Activated CD8-positive, alpha-beta T cell treated with anti-CD3 and anti-CD28 coated beads for 36 hours (primary cell): ENCODE measurements at places on chromosomes 12 and 14.

GRCh38 chr12:57735198-57735855 lies 3.2 kb downstream of the AGAP2 start:
- no peak for DNase-seq

- no peak for DNase-seq
These were observed 11.9 kb downstream of the PTGDR start for GRCh38 chr14:52279408-52279807.

DNA sequence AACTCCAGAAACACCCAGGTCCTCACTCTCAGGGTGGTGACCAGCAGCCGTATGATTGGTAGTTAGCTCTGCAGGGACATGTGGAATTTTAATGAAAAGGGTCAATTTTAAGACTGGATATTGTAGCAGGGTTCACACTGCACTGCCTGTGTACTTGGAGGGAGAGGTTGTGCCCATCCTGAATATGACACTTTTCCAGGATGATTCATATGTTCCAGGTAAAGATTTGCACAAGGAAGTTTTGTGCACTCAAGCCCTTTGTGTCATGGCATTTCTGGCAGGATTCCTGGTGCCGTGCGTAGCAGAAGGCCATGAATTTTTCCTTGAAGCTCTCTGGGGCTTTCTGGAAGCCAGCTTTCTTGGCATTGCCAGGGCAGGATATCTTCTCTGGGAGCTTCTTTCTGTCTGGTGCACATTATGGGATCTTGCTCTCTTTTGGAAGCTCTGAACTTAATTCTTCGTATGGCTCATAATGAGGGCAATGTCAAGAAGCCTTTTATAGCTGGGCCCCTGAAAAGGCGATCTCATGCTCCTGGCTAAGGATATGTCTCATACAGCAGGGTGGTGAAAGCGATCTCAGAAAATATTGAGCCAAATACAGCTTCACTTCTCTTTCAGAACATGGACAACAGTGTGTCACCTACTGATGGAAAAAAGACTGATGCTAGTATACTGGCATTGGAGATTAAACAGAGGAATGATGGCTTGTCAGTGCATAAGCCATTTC lies 1133.9 kb downstream of the AACS start:
- no peak for DNase-seq

DNA sequence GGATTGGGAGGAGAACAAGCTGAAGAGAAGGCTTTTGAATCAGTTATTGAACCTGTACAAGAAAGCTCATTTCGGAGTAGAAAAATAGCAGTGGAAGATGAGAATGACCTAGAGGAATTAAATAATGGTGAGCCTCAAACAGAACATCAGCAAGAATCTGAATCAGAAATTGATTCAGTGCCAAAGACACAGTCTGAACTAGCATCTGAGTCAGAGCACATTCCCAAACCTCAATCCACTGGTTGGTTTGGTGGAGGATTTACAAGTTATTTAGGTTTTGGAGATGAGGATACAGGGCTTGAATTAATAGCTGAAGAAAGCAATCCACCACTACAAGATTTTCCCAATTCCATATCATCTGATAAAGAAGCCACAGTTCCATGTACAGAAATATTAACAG lies 13.5 kb downstream of the MIA2 start:
- no peak for DNase-seq

GRCh38 chr12:131085816-131086591 lies 132.3 kb downstream of the ADGRD1 start:
- no peak for DNase-seq
